ENCODE measurements at places on chromosomes 6 and 20.

DNA sequence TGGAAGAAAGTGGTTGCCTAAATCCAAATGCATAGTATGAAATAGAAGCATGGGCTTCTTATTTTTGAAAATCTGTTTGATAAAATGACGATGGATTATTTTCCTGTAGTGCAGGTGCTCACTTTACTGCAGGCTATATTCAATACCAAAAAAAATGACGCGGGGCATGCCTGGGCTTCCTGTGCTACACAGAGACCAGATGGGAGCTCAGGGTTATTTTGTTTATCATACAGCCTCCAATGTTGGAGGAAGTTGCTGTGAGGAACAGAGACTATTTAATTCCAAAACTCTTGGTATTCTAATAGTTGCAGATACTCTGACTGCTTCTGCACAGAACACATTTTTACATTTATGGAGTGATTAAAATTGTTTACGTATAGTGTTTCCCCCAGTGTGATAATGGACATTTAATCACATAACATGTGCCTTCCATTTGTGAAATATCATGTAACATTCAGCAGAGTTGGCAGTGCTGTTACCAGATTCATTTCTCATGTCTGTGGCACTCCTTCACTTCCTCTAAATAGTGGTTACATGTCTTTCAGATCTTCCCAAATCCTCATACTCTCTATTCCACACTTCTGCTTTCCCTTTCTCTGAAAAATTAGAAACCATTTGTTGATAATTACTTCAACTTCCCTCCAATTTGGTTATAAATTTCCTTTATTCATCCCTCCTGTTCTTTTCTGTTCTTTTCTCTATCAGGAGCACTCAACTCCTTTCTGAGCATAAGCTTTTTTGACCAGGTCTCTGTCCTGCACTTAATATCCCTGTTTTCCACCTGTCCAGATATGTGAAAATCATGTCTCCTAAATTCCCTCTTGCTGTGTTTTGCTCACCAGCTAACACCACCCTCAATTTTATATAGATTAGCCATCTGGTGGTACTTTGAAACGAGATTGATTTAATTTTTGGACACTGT lies 121.6 kb downstream of the ADGRB3 start:
- DNase-seq: no peak

DNA sequence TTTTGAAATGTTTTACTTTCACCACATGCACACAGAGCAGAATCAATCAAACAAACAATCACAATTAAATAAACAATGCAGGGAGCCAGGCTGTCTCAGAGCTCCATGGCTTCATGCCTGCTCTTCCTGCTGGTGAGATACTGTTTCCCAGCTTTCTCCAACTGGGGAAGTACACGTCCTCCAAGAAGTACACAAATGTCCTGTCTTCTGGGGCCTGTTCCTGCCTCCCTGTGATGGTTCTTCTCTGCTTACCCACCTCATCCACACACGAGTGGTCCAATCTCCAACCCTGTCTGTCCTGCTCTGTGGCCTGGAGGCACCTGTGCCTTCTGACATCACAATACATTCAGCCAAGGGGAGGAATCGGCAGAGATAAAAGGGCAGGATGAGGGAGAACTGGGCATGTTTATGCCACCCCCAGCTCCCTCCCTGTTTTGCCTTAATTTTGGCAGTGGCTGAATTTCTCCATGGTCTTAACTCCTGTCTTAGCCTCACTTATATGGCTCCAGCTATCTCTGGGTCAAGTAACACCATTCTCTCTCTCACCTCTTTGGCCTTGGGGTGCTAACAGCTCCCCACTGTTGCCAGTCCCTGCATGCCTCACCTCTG lies 25.3 kb upstream of the TTPAL start:
- no peak for DNase-seq

DNA sequence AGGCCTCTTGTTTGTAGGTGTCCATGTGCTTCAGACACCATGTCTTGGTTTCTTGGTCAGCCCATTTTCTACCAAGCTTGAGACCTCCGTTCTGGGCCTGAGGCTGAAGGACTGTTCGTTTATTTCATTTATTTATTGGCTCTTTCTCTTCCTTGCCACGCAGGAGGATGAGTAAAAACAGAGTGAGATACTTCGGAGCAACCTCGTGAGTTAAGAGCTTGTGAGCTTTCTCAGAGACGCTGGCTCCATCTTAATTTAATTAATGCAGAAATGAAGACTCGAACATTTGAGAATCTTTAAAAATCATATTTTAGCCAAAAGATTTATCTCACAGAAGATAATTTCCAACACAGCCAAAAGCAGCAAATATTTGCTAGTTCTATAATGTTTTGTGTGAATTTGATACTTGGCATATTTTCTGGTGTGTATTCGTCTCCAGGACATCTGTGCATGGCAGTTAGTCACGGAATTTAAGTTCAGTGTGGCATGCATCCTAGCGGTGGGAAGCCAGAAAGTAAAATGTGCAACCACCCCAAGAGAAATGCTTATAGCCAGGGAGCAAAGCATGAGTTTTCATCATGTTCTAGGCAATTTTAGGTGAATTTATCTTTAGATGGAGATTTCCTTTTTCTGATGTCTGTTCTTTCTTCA lies 76.0 kb downstream of the THBS2 start:
- DNase-seq: no peak

GRCh38 chr20:50052550-50053361 lies 60.2 kb downstream of the UBE2V1 start:
- no peak for DNase-seq

DNA sequence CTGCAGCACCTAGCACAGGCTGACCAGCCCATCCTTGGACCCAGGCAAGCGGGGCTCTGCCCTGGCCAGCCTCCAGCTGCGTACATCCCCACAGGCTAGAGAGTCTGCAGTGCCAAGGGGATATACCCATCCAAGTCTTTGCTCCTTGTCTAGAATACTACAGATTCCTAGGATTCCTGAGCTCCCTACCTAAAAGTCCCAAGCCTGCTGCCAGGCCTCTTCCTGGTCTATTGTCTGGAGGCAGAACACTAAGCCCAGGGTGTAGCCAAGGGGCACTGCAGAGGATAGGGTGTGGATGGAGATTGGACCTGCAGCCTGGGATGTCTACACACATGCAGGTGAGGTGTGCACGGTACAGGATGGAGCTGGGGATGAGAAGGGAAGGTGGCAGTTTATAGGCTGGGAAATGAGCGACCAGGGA lies 90.0 kb upstream of the SIRPA start:
- no peak for DNase-seq

GRCh38 chr6:15038013-15038791 lies 207.7 kb upstream of the JARID2 start:
- no peak for DNase-seq

DNA sequence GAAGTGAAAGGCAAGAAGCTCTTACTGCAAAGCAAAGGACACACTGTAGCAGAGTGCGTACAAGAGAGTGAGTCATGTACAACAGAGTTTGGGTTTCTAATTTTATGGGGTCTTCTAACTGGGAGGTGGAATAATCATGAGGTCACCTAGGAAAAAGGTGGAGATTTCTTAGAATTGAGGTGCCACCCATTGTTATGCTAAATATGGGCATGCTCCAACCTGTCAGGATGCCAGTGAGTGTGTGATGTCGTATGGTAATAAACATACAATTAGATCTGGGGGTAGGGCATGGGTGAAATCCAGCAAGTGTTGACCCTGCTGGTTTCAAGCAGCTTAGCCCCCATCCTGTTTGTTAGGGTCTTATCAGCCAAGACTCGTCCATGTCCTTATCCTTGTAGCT lies 46.6 kb downstream of the OR2B6 start:
- no peak for DNase-seq

- DNase-seq: no peak
Observed at GRCh38 chr6:122692175-122692598, 82.0 kb downstream of the PKIB start.

GRCh38 chr6:7726416-7727085 lies 652 bp downstream of the BMP6 start:
- no peak for DNase-seq

DNA sequence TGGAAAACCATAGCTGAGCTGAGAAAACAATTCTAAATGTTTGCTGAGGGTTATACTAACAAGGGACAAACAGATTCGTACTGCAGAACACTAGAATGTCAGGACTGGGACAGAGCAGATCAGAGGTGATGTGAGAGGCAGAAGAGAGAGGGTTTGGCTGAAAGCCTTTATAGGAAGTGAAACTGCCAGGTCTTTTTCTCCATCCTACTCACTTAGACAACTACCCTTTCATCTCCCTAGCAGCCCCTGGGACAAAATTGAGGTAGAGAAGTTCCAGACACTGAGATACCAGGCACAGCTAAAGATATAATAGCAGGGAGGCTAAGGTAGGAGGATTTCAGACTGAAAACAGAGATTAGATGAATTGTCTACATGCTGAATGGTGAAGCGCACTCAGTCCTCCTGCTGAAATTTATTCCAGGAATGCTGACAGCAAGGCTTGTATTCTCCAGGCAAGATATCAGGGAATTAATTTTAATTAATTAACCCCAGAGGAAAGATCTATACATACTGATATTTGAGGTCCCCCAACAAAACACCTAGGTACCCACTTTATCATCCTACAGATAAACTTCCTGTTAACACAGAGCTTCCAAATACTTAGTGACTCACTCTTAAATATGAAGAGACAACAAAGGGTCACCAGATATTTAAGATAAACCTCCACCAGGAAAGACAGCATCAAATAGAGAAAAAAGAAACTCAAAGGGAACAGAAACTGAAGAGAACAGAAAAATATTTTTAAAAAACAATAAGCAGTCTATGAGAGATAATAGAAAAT lies 12.6 kb upstream of the EIF2S2 start:
- DNase-seq: no peak

DNA sequence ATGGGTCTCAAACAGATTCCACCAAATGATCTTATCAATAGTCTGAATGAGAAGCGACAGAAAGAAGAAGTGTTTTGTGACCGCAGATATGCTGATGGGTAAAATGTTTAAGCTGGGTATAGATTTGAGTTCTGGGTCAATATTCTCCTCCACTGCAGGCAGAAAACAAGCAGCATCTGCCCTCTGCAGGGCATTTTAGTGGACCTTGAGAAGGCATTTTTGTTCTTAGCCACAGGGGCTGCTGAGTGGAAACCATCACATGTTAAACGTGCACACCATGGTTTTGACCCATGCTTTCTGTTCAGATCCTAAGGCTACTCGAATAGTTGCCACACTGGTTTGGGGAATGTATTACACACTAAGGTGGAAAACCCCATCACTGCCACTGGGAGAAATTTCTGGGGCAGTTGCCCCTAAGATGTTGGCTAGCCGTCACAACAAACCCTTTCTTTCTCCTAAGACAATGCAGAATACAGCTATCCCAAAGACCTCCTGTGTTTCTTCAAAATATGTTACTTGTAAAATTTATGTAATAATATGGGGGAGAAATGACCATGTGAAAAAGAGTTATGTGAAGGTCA lies 5.5 kb downstream of the POU3F2 start:
- DNase-seq: peak; percentile 71

GRCh38 chr20:62433658-62434497 lies 6.5 kb upstream of the RBBP8NL start:
- DNase-seq: no peak

DNA sequence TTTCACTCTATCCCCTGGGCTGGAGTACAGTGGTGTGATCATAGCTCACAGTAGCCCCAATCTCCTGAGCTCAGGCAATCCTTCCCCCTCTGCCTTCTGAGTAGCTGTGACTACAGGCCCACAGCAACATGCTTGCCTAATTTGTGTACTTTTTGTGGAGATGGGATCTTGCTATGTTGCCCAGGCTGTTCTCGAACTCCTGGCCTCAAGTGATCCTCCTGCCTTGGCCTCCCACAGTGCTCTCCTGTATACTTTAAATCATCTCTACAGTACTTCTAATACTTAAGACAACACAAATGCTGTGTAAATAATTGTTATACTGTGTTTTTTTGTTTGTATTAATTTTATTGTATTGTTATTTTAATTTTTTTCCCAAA lies 39.7 kb upstream of the FAM50B start:
- DNase-seq: no peak

- no peak for DNase-seq
Observed at GRCh38 chr6:91198588-91199255, 611.9 kb upstream of the MAP3K7 start.

DNA sequence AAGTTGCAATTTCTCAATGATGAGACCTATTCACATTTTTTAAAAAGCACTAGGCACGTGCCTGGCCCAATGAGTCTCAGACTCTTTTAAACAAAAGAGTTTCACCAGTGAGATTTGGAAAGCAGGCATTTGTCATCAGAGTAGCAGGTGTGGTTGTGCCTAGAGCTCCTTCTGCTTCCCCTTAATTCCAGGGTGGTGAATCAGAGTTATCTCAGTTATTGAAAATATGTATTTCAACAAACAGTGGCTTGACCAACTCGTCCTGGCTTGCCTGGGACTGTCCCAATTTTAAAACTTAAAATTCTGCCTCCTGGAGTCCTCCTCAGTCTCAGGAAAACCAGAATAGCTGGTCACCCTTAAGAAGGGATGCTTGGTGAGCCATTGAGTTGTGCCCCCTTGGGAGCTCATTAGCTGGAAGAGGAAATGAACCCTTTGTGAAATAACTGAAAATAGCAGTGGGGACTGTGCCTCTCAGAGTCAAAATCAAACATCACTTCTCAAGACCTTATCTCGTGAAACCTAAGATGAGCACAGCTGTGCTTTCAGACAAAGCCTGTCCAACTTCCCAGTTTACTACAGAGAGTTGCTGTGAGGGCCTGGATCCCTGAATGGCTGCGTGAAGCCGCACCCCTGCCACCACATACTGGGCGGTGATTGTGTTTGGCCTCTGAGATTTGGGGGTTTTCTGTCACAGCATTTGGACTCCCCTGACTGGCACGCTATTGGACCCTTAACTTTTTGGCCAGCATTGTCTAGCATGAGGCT lies 116.3 kb downstream of the ANKRD60 start:
- no peak for DNase-seq

All from retina (tissue), 1 donor.